ENCODE measurements at places on chromosomes 12 and 14. TPM values are rescaled to one million over a fixed set of nuclear protein-coding genes. Genes with fewer than 3 reads are reported as not detected.

Gene TAS2R19
- total RNA-seq: 42.2 TPM

Gene TBX5
- total RNA-seq: 3.3 TPM

Gene RNASE3
- not detected for total RNA-seq

Gene EPYC
- not detected for total RNA-seq

Gene TAPBPL
- 15.7 TPM for total RNA-seq

Gene NXPH4
- total RNA-seq: 23.4 TPM
